ENCODE measurements at places on chromosomes 5 and 9.

GRCh38 chr5:14850419-14851049 lies 21.0 kb downstream of the ANKH start:
- no peak for DNase-seq

DNA sequence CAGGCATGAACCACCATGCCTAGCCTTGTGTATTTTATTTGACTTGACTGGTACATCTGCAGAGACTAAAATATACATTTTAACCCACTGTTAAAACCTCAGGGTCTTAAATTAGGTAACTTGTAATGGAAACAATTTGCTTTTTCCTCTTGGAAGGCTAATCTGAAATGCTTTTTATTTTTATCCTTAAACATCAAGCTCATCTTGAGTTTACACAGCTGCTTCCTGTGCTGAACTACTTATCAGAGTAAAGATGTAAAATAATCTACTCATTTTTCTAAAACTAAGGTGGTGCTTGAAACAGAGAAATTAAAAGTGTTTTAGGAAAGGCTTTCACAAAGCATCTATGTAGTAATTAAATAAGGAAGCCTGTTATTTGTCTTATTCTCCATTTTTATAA lies 144.1 kb downstream of the ENTREP1 start:
- DNase-seq, result no peak

DNA sequence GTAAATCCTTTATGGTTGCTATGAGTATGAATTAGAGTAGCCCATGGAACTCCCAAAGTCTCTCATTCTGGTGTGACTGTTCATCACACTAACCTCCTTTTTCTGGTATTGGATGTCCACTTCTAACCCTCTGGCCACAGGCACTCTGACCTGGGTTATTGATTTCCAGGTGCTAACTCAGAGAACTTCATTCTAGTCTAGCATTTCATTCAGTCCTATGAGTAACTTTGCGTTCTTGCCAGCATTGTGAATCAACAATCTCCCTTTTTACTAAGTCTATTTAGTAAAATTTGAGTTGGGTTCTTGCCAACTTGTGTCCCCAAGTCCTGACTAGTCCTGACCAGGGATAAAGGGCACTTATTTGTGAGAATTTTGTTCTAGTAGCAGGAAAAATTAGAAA lies 103.5 kb downstream of the SNX18 start:
- no peak for DNase-seq

DNA sequence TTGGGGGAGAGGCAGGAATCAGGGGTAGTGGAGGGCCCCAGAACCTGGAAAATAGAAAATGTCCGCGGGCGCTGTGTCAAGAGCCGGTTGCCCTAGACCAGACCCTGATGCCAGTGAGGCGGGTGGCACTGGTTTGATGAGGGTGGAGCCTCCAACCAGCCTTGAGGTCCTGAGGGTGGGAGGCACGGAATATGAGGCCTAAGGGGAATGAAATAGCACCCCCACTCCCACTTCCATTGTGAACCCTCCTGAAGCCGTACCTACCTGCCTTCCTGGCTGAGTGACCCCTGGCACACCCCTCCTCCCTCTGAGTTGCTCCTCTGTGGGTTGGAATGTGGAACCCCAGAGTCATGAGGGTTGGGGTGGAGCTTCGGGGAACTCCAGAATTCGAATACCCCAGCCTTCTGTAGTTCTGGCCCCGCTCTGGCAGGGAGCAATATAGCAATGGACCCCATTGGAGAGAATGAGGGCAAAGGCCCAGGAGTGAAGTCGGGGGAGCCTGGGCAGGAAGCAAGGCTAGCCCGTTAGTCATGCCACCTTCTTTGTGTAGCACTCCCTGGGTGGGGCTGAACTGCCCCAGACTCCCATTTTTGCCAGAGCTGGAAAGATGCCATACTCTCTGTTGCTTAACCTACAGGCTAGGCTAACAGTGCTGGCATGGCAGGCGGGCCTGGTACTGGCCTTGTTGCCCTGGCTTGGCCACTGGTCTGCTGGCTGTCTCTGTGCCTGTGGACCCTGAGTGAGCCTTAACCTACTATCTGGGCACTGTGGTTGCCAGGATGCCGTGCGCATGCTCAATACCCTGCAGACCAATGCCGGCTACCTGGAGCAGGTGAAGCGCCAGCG lies 1.0 kb downstream of the FPGS start:
- peak; percentile 28 for DNase-seq

- no peak for DNase-seq
Measured at GRCh38 chr5:6950860-6951259, 237.6 kb downstream of the TENT4A start.

GRCh38 chr5:116970318-116970717 lies 395.7 kb upstream of the SEMA6A start:
- DNase-seq, result no peak

DNA sequence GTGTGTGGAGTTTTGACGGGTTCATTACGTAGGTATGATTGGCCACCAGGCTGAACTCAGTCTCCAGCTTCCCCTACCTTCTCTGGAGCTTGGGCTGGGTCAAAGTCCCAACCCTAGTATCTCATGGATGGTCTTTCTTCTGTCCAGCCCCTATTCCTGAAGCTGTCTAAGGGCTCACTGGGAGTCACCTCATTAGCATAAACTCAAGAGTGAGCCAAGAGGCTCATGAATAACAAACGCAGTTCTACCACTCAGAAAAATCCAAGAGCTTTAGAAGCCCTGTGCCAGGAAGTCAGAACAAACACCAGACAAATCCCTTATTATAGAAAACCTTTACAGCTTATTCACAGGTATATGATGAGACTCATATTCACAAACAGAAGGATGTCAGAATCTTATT lies 180.3 kb upstream of the NFIL3 start:
- no peak for DNase-seq

GRCh38 chr9:97908705-97909104 lies 13.6 kb downstream of the TRMO start:
- peak; percentile 42 for DNase-seq

- DNase-seq, result no peak
Measured at GRCh38 chr9:133742251-133742650, 4.1 kb upstream of the SARDH start.

DNA sequence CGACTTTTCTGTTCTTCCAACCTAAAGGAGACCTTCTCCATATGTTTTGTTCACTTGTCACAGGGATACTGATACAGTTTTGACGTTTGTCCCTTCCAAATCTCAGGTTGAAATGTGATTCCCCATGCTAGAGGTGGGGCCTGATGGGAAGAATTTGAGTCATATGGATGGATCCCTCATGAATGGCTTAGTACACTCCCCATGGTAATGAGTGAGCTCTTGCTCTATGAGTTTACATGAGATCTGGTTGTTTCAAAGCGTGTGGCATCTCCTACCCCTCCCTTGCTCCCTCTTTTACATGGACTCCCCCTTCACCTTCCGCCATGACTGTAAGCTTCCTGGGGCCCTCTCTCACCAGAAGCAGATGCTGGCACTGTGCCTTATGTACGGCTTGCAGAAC lies 6.9 kb downstream of the PIP5K1B start:
- DNase-seq, result no peak

GRCh38 chr9:91419222-91420191 lies 4.1 kb downstream of the NFIL3 start:
- DNase-seq, result no peak

DNA sequence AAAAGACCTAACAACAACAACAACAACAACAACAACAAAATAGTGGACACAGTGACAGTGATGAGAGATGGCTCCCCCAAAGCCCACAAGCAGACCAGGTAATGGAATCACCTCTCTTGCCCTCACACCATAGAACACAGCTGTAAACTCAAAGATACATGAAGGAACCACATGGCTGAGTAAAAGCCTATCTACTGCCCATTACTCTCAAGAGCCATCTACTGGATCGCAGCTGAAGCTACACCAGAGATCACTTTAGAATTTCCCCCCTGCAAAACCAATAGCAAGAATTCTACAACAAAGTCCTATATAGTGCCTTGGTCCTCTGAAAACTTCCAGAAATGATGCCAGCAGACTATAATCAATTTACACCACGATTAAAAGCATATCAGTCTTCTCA lies 1537.6 kb upstream of the CDH9 start:
- no peak for DNase-seq

DNA sequence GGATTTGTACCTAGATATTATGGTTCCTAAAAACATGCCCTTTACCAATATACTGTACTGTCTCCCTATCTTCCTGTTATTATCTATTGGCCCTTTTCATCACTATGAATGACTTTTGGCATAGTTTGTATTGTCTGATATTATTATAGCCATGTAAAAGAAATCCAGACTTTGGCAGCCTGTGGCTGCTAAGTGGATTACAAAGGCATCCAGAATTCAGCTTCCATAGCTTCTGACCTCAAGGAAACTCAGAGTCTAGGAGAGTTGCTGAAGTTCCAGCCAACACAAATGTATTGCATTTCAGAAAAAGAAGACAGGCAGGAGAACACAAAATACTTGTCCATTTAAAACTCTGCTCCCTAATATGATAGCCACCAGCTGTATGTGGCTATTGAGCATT lies 319.2 kb upstream of the MPDZ start:
- no peak for DNase-seq

- no peak for DNase-seq
Measured at GRCh38 chr9:108802967-108803366, 52.8 kb downstream of the ACTL7B start.

DNA sequence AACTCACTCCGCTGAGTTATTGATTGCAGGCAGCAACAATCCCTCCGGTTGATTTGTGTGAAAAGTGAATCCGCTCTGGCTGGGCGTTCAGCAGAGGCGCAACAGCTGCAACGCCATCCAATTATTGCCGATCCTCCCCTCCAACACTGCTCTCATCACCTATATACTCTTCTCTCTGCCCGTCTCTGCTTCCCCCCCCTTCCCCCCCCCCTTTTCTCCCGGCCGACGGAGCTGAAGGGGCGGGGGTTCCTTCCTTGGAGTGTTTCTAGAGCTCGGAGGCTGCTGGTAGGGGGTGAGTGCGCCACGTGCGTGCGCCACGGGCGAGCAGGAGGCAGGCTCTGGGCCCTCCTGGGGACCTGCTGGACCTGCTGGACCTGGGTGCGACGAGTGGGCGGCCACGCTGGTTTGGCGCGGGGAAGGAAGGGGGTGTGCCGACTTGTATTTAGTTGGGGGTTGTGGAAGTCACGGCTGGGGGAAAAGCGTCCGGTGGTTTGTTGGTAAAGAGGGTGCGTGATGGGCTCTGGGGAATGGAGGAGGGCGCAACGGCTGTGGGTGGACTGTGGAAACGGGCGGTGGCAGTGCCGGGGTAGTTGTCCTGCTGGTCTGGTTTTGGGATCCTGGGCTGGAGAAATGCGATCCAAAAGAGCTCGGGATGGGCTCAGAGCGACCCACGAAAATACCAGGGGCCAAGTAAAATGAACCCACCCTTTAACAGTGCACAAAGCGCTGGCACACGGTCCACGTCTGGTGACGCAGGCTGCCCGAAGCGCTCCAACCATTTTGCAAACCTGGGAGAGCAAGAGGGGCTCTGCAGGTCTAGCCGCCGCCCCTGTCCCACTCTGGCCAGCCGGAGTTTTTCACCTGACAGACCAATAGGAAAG lies 6.4 kb upstream of the MEF2C start:
- no peak for DNase-seq

GRCh38 chr5:176596689-176597416 lies 13.1 kb downstream of the GPRIN1 start:
- peak; percentile 79 for DNase-seq

DNA sequence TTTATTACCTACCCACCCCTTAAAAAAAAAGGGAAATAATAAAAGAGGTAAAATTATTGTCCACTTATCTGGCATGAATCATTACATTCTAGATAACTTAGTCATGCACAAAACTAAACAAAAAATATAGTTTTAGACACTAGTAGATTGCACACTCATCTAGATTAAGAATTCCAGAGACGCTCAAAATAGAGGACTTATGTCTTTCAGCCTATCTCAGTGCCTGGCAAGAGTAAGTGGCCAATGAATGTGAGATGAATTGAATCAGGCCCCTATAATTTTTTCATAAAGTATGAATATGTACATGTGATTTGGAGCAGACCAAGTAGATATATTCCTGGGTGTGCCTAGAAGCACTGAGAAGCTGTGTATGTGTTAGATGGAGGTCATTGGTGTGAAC lies 2.0 kb upstream of the RXFP3 start:
- no peak for DNase-seq

GRCh38 chr5:157217289-157218024 lies 36.8 kb downstream of the ITK start:
- DNase-seq, result peak; percentile 62

DNA sequence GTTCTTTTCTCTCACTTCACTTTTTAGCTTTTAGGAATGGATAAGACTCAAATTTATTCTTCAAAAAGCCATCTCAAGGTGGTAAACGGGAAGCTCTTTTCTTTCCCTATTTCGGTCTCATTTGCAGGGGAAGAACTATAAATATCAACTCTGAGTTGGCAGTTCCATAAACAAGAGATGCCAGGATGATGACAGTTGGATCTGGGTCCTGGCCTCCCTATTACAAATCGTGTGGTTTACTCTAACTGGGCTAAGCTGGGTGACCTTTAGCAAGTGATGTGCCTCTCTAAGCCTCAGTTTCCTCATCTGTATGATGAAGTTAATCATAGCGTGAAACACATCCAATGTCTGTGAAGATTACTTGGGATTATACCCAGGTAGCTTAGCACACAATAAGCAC lies 44.2 kb downstream of the TLE4 start:
- no peak for DNase-seq

GRCh38 chr5:142568283-142568995 lies 117.5 kb downstream of the FGF1 start:
- DNase-seq, result no peak

DNA sequence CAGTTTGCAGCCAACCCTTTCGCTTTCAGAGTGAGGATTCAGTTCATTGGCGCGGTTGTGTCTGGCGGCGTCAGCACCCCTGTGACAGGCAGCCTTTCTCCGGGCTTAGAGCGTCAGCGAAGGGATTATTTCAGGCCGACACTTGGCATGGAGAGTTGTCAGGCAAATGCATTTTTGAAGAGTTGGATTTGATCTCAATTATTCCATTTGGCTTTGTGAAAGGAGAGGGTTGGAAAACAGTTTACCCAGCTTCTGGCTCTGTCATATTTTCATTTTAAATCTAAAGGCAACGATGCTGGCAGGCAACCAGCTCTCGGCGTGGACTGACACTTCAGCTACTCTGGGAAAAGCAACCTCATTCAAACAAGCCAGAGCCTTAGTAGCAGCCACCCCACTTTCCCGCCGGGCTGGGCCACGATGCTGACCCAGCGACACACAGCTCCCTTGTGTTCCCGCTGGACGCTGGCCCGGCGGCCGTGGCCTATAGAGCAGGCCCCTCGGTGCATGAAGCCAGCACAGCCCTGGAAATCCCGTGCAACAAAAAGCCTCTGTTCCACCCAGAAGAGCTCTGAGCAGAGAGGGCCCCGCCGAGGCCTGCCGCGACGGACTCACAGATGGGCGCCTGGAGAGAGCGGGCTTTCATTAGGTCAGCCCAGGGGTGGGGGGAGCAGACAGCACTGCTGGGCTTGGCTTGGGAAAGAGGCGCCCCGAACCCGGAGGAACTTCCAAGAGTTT lies 28.9 kb upstream of the LPCAT1 start:
- DNase-seq, result no peak

- no peak for DNase-seq
Measured at GRCh38 chr5:82560561-82560960, 282.4 kb upstream of the RPS23 start.

DNA sequence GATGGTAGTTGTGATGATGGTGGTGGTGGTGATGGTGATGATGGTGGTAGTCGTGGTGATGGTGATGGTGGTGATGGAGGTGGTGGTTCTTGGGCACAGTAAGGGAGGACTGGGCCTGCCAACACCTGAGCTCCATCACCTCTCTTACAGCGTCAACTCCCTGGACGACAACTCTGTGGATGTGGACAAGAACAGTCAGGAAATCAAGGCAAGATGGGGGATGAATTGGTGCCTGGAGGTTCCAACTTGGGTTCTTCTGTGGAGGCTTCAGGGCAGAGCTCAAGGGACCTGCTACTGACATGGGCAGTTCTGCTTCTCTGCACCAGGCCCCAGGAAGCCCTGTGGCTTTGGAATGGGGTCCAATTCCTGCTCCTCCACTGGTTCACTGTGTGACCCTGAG lies 17.4 kb downstream of the GPRIN1 start:
- no peak for DNase-seq

All from CD4-positive, alpha-beta T cell treated with Interleukin-17A for 1 hour (primary cell).